Spleen (tissue), 13 donors: ENCODE measurements at places on chromosomes 7 and 10. TPM values are rescaled to one million over a fixed set of nuclear protein-coding genes. Genes with fewer than 3 reads are reported as not detected.

- DNase-seq = no peak
Measured at GRCh38 chr7:32115831-32116230, 45.6 kb upstream of the PDE1C start.

DNA sequence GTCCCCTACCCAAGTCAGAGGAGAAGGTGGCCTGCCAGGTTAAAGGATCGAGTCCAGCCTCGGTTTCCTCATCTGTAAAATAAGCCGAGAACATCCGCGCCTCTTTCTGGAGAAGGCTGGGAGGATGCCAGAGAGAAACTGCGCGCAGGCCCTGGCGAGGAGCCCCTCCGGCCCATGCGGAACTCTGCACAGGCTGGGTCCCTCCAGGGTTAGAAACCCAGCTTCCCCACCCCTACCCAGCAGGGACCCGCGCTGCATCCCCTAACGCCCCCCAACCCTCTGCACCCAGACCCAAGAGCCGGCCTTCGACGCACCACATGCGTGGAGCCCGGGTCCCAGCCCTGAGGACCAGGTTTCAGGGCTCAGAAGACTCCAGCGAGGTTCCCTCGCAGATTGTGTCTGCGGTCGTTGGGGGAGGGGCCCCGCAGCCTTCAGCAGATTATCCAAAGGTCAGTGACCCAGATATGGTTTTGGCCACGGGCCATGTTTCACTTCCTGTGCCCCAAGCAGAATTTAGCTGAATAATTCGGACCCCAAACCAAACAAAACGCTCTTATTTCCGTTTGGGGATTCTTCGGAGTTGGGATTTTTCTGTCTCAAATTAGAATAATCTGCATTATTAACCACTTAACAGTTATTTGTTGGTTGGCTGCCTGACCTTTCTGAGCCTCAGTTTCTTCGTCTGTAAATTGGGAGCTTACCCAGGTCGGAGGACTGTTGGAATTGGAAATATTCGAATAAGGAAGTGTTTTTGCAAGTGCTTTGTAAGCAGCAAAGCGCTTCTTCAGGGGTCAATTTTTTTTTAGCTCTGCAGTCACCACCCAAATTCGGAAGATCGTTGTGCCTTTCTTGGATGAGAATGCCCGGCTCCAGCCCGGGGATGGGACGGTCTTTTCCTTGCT is 167.7 kb downstream of the UBE2H start:
- peak; percentile 81 for DNase-seq

DNA sequence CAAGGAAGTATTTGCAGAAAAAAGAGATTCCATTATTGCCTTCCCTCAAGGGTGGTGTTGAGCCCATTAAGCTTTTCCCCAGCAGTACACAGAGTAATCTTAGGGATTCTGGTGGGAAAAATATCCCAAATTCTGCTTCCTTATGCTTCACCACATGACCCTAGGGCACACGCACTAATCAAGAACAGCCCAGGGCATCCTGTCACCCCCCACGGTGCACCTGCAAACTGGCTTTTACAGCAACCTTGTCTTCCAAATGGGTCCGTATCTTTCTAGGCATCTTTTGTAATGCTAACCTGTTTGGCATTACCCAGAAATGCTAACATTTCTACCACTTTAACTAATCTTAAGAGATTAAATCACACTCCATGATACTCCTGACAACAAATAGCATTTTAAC is 926 bp upstream of the C7orf33 start:
- DNase-seq = no peak

DNA sequence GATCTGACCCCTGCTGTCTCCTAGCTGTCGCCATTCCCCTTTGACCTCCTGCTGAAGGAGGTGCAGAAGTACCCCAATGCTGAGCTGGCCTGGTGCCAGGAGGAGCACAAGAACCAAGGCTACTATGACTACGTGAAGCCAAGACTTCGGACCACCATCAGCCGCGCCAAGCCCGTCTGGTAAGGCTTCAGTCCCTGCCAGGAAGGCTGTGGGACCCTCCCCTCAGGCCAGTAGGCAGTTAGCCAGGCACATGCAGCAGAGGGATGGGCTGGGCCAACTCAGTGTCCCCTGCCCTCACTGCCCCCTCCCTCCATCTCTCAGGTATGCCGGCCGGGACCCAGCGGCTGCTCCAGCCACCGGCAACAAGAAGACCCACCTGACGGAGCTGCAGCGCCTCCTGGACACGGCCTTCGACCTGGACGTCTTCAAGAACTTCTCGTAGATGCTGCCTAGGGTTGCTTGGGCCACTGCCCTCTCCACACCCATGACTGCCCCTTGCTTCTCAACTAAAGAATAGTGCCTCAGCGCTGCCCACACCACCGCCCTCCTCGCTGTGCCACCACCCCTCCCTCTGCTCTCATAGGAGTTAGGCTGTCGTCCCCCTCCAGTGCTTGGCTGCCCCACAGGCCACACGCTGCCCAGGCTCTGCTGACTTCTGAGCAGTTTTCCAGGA is 41.0 kb upstream of the ZMIZ2 start:
- peak; percentile 67 for DNase-seq

GRCh38 chr7:33773053-33773452 is 132.3 kb upstream of the BMPER start:
- no peak for DNase-seq

GRCh38 chr7:16347827-16348192 is 73.5 kb downstream of the CRPPA start:
- DNase-seq = no peak

Gene RGS10
- 35.8 TPM for total RNA-seq

Gene LBX1
- total RNA-seq = not detected

Gene SCART1
- total RNA-seq = 5.8 TPM
